GM18507 (cell line): ENCODE measurements at places on chromosomes 13 and 19.

DNA sequence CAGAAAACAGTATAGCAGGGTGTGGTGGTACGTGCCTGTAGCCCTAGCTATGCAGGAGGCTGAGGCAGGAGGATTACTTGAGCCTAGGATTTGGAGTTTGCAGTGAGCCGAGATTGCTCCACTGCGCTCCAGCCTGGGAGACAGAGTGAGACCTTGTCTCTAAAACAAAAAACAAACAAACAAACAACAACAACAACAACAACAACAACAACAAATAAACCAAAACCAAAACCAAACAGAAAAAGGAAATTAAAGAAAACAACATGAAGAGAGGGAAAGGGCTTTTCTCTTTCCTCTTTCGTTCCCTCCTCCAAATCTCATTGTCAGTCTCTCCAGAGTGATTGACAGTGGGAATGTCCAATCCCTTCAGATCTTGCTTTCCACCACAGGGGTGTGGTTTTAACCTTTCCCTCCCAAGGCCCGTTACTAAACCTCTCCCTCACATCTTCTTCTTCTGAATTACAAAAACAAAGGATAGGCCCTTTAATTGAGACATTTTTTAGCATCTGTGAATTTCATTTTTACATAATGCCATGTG, 341.2 kb downstream of the HS6ST3 start:
- no peak for DNase-seq

DNA sequence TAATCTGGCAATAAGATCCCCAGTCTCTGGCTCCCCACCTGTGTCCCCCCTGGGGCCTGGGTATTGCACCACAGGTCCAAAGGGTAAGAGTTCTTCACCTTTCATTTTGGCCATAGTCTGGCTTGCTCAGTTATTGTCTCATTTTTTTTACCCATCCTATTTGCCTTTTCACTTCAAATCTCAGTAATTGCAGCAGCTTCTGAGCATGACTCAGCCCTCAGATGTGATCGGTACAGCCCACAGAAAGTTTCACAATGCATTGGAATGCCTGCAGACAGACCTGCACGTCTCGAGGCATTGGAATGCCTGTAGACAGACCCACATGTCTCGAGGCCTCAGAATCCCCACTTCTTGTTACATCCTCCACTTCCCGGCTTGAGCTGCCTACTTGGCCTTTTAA, 173.6 kb downstream of the NUFIP1 start:
- DNase-seq: no peak

DNA sequence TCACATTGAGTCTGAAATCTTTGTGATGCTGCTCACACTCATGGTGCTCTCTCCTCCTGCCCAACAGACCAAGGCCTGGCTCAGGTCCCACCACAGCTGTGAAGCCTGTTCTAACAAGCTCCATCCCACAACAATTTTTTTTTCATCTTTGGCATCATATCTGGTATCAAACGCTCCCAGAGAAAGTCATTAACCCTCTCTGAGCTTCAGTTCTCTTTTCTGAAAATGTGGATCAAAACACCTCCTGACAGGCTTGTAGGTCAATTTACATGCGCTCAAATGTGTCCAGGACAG, 224.4 kb downstream of the LACC1 start:
- DNase-seq: no peak

GRCh38 chr13:80469105-80469852, 128.4 kb upstream of the SPRY2 start:
- DNase-seq: no peak

GRCh38 chr19:53808710-53809125, 15.4 kb downstream of the NLRP12 start:
- DNase-seq: no peak

DNA sequence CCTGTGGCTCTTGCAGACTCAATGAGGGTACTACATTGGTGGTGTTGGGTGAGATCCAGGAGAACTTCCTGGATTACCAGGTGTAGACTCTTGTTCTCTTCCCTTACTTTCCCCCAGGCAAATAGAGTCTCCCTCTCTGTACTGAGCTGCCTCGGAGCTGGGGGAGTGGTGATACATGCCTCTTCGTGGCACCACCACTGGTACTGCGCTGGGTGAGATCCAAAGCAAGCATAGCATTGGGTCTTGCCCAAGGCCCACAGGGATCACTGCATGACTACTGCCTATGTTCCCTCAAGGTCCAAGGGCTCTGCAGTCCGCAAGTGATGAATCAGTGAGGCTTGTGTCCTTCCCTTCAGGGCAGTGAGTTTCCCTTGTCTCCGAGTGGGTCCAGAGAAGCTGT, 81.6 kb downstream of the COG6 start:
- no peak for DNase-seq

- no peak for DNase-seq
These were observed 8.7 kb downstream of the SHISA7 start for GRCh38 chr19:55434356-55434919.

DNA sequence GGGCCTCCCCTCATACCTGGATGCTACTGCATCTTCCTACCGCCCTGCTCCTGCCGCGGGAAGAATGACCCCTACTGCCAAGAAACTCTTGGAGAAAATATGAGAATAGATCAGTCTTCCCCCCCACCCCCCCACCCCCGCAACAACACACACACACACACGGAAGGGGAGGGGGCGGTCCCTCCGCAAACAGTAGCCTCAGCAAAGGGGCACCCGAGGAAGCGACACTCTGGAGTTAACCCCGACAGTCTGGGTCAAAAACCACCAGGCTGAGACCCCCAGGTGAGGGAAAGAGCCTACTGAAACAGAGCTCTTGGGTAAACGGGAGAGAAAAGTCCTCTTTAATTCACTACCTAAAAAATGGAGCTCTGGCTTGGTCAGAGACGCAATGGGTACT, 1.2 kb downstream of the MED26 start:
- no peak for DNase-seq

GRCh38 chr13:112042496-112042895, 24.5 kb upstream of the SOX1 start:
- DNase-seq: no peak

GRCh38 chr13:110298505-110299282, 8.3 kb downstream of the COL4A1 start:
- no peak for DNase-seq

GRCh38 chr13:75764251-75764925, 128.3 kb downstream of the LMO7 start:
- no peak for DNase-seq

DNA sequence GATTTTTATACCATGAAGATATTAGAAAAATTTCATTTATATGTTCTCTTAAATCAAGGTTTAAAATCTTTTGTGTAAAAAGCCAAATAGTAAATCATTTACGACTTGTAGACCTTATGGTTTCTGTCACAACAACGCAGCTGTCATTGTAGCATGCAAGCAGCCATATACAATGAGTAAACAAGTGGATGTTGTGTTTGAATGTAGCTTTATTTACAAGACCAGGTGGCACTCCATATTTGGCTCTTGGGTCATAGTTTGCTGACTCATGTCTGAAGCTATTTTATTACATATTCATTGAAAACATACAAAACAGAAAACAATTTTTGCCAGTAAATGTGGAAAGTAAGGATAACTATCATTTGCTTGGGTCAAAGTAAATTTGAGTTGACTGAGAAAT, 930.8 kb downstream of the SLITRK5 start:
- no peak for DNase-seq

DNA sequence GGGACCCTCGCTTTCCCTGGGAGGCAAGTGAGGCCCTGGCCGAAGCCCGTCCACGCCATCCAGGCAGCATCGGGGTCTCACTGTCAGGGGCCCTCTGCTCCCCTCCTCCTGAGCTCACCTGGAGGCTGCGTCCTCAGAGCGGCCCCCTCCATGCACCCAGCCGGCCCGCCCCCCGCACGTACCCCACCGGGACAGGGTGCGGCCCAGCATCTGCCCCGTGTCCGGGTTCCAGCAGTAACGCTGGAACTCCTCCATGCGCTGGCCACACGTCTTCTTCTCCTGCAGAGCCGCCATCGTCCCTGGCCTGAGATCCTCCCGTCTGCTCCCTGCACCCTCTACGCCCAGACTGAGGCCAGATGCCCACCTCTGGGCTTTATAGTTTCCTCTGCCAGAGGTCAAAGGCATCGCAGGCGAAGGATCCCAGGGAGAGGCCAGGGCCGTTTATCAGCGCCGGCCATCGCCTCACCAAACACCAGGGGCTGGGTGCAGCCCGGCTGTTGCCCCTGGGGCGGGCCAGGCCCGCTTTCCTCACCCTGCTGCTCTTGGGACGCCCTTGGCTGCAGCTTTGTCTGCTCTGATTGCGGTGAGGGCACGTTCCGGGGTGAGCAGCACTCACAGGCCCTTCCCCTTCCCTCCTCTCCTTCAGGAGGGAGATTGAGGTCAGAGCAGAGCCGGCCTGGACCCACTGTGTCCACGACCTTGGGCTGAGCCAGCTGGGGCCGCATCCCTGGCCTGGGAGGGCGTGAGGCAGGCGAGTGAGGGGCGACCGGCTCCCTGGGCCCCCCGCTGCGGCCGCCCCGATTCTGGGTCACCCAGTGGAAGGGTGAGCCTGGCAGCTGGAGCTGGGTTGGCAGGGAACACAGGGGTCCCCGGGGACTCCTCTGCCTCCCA, at the start of gene ATP4B:
ATP4B (minus strand) TSS at position 348 of the 891 bp plus-strand sequence; CDS start at position 294, 54 bp downstream.
- no peak for DNase-seq

- no peak for DNase-seq
These were observed 33.2 kb downstream of the CHST8 start for GRCh38 chr19:33654840-33655508.

GRCh38 chr19:50702871-50703829, 16.5 kb downstream of the SHANK1 start:
- DNase-seq: no peak

DNA sequence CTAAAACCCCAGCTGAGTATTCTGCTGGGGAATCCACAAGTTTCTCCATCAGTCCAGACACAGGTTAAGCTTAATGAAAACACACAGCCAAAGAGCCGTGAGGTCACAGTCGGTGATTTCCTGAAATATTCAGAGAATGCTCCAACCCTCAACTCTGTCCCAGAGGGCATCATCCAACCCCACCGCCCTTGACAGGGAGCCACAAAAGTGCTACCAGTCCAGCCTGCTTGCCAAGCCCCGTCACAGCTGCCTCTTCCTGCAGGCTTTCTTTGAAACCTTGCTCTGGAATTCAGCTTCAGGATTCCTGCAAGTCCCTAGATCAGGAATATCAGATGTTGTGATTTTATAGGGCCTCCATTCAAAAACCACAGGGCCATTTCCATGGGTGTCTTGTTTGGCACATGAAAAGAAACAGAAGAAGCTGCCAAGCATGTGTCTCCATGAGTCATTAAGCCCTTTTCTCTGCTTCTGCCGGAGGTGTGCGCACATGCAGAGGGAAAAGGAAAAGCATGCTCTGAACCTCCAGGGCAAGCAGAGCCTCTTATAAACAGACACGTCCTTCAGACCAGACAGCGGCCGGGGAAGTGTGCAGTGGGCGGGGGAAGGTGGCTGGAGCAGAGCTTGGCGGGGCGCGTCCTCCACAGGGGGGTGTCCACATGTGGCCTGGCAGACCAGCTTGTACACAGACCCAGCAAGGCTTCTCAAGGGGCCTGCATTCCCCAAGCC, 164.7 kb downstream of the KATNAL1 start:
- DNase-seq: no peak

DNA sequence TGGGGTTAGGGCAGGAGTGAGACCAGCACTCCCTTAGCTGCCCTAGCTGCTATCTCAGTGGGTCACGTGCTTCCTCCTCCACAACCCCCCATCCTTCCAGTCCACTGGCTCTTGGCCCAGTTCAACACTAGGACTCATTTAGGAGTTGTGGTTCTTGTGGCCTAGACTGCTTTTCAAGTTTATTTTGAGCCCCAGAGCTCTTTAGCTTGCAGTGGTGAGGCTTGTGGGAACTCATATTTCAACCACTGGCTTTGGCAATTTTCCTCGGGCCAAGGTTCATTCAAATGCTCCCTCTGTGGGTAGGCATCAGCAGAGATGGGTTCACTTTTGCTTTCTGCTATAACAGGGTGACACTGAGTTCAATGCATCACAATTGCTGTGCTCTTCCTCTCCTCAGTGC, 436.2 kb upstream of the SLITRK5 start:
- DNase-seq: no peak

- no peak for DNase-seq
These were observed 1058.2 kb downstream of the PCDH9 start for GRCh38 chr13:66171920-66172319.

DNA sequence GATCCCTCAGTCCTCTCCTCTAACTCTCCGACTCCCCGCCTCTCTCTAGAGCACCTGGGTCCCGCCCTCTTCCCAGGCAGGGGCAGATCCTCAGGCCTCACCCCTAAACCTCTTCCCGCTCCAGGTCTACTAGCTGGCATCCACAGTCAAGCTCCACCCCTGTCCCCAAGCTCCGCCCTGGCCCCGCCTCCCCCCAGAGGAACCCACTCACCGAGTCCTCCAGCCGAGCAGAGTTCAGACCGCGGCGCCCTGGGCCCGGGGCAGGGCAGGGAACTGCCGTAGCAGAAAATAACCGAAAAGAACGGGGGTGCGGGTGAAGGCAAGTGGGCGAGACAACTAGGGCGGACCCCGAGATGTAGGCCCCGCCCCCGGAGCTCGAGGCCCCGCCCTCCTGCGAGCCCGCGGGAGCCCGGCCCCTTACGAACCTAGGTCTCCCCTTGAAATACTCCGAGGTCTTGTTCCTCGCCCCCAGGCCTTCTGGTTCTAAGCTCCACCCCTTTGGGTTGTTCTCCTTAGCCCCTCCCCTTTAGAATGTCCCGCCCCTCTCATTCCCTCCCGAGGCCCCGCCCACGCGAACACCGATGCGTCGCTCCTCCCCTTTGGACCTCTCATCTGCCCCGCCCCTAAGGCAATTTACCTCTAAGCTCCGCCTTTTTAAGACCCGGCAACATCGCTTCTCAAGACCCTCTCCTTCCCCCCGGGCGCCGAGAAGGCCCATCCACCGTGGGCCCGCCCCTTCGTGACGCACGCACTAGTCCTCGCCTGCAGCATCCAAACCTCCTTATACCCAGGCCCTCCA, at the start of gene GGN:
GGN (minus strand) TSS at position 485 of the 799 bp plus-strand sequence. CDS start 773 bp downstream, outside the sequence.
- peak; percentile 74 for DNase-seq

- DNase-seq: no peak
These were observed 7.6 kb downstream of the SSC5D start for GRCh38 chr19:55495646-55496349.

DNA sequence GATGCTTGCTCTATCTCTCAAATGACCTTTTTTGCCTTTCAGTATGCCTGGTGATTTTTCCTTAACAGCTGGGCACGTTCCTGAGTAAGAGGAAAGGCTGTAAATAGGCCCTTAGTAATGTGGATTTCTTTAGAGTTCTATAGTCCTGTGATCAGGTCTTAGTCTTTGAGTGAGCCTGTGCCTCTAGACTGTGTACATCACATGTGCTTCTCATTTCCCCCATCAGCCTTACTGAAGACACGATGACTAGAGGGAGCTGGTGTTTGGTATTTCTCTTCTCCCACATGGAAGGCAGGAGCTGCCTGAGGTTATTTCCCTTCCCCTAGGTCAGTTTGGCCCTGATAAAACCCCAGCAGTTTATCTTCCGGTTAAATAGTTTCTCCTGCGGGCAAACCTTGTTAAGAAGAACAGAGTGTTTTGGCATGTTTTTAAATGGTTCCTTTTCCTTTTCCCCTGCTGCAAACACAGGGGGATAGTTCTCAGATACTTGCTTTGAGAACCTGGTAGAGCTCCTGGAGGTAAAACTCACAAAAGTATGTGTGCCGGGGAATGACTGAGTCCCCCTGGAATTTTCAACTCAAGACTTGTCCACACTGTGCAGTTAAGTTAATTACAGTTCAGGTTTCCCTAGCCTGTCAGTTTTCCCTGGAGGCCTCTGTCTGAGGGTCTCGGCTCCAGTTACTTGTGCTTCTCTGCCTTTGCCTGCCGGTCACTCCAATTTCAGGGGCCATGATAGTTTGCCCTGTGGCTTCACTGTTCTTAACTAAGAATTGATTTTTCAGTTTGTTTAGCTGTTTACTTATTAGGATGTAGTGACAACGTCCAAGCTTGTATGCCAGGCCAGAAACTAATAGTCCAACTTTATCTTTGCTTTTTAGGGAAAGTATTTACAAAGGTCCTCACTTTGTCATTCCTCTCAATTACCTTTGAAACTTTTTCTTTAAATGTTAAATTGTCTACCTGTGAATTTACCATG, 94.4 kb downstream of the URI1 start:
- DNase-seq: no peak
